Adipocyte (in vitro differentiated cells): ENCODE measurements at places on chromosomes 12 and 14.

GRCh38 chr12:49550693-49551252, 11.9 kb downstream of the KCNH3 start:
- DNase-seq: no peak

- DNase-seq: no peak
Observed at GRCh38 chr12:57839996-57840395, 6.5 kb downstream of the CTDSP2 start.

- no peak for DNase-seq
Observed at GRCh38 chr14:43745746-43746145, 761.3 kb downstream of the FSCB start.

GRCh38 chr12:42854208-42854607, 264.7 kb upstream of the PRICKLE1 start:
- no peak for DNase-seq

- no peak for DNase-seq
Observed at GRCh38 chr14:73234029-73234428, 3.3 kb upstream of the PAPLN start.

GRCh38 chr14:68682166-68683103, 110.4 kb downstream of the ZFP36L1 start:
- peak; percentile 95 for DNase-seq

- no peak for DNase-seq
Observed at GRCh38 chr14:105527381-105527825, 1.0 kb downstream of the TMEM121 start.

- DNase-seq: no peak
Observed at GRCh38 chr14:97730706-97731105, 933.5 kb downstream of the VRK1 start.

- DNase-seq: peak; percentile 6
Observed at GRCh38 chr12:81610955-81611889, 147.9 kb downstream of the PPFIA2 start.

DNA sequence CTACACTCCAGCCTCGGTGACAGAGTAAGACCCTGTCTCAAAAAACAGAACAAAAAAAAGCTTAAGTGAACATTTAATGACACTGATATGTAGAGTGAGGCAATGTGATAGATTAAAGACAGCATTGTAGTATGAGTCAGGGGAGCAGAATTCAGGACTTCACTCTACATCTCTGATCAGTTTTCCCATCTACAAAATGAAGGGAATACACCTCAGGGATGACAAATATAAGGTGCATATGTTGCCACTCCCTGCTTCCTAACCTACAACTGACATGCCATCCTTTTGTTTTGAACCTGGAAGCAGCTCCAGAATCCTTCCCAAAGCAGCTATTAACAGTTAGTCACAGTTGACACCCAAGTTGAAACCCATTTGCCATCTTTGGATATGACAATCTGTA, 30.9 kb upstream of the STRN3 start:
- no peak for DNase-seq

DNA sequence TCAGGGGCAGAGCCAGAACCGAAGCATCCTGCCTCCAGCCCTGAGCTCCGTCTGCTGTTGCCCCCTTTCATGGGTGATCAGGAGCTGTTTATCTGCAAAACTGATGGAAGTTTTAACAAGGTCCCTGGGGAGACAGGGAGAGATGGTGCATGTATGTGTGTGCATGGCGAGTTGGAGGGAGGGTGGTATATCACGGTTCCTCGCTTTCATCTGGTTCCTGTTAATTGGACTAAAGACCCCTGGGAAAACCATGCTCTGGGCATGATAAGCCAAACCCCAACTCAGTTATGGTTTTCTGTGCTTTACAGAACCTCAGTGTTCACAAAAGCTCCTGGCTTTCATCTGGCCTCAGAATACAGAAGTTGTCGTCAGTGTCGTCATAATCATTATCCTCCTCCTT, 133.6 kb downstream of the KSR2 start:
- DNase-seq: no peak

- DNase-seq: peak; percentile 72
Observed at GRCh38 chr12:121949648-121950397, 31.4 kb downstream of the CFAP251 start.

GRCh38 chr12:113569806-113570205, 98.1 kb upstream of the LHX5 start:
- DNase-seq: no peak

DNA sequence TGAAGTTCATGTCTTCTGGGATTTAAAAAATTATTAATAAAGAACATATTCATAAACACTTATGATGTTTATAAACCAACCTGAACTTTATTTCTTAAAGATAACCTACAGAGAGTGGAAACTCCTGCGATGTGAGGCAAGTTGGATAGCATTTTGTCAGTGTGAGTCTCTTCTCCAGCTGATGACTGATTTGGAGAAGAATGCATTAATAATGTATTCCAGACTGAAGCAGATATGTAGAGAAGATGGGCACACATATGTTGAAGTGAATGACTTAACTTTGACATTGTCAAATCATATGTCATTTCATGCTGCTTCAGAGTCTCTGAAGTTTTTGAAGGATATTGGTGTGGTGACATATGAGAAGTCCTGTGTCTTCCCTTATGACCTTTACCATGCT, 7.3 kb downstream of the HELB start:
- DNase-seq: no peak

- DNase-seq: no peak
Observed at GRCh38 chr12:5710260-5710878, 234.7 kb downstream of the ANO2 start.

GRCh38 chr14:105317546-105317945, 3.0 kb downstream of the PACS2 start:
- DNase-seq: peak; percentile 38

GRCh38 chr12:30136696-30137095, 353.0 kb upstream of the TMTC1 start:
- DNase-seq: peak; percentile 4
